ENCODE measurements at places on chromosomes 7 and 10. TPM values are rescaled to one million over a fixed set of nuclear protein-coding genes. Genes with fewer than 3 reads are reported as not detected.

The ZPBP gene
- polyA plus RNA-seq, result not detected

The SFTPA1 gene
- polyA plus RNA-seq, result not detected

The TSC22D4 gene
- 36.7 TPM for polyA plus RNA-seq

The FEZF1 gene
- not detected for polyA plus RNA-seq

The SORCS3 gene
- not detected for polyA plus RNA-seq

The MINDY4 gene
- polyA plus RNA-seq, result 4.4 TPM

The SRGN gene
- polyA plus RNA-seq, result 25.0 TPM

The DENND2A gene
- polyA plus RNA-seq, result 47.7 TPM

The CDK14 gene
- polyA plus RNA-seq, result 21.3 TPM

The VPS37D gene
- 2.6 TPM for polyA plus RNA-seq

The GIMAP1 gene
- 3.8 TPM for polyA plus RNA-seq

The AOC1 gene
- polyA plus RNA-seq, result 0.22 TPM

The GPR85 gene
- 2.3 TPM for polyA plus RNA-seq

The ABCC2 gene
- 0.48 TPM for polyA plus RNA-seq

The SCD gene
- polyA plus RNA-seq, result 15.0 TPM

The DPY19L1 gene
- polyA plus RNA-seq, result 29.7 TPM

The NUTM2B gene
- polyA plus RNA-seq, result 2.7 TPM

The HYAL4 gene
- not detected for polyA plus RNA-seq

The HHEX gene
- polyA plus RNA-seq, result 8.1 TPM

The LIPK gene
- not detected for polyA plus RNA-seq

The ANKRD26 gene
- 11.1 TPM for polyA plus RNA-seq

The PSD gene
- 11.6 TPM for polyA plus RNA-seq

The CNTNAP2 gene
- 19.6 TPM for polyA plus RNA-seq

The NRG3 gene
- 0.64 TPM for polyA plus RNA-seq

The EBLN1 gene
- not detected for polyA plus RNA-seq

The LRIT1 gene
- not detected for polyA plus RNA-seq

The FANK1 gene
- 0.39 TPM for polyA plus RNA-seq
